ENCODE measurements at places on chromosomes 6 and 20.

- DNase-seq, result no peak
Observed at GRCh38 chr6:53924821-53925422, 130.1 kb downstream of the LRRC1 start.

- DNase-seq, result no peak
Observed at GRCh38 chr6:6612308-6612707, 23.8 kb downstream of the LY86 start.

DNA sequence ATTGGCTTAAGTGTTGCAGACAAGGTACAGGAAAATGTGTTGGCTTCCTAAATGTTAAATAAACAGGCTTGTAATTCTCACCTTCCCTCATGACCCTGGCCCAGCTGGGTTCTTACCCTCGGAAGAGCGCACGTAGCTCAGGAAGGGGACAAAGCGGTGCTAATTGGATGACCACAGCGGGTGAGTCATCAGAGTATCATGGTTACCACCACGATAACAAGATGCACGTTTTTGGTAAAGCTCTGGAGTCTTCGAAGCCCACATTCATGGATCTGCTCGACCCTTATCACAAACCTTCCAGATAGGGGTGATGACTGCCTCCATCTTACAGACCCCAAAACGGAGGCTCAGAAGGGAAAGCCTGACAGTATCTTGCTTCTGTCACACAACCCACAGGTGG is 32.8 kb downstream of the APCDD1L start:
- no peak for DNase-seq

DNA sequence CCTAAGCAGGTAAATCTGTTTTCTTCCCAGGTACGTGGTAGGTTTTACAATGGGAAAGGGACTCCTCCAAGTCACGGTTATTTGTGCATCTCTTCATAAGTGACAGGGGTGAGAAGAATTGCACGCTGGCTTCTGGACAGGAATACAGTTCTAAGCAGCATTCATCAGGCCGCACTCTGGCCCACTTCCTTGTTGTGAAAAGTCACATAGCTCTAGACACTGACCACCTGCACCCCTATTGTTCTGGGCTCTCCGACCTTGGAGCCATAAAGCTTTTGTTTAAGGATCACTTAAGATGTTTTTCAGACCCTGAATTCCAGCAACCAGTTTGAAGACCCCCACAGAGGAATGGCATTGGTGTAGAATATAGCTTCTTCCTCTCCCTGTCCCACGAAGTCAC is 31.4 kb downstream of the RAMACL start:
- no peak for DNase-seq

- peak; percentile 79 for DNase-seq
Observed at GRCh38 chr6:139655783-139656705, 281.6 kb upstream of the CITED2 start.

DNA sequence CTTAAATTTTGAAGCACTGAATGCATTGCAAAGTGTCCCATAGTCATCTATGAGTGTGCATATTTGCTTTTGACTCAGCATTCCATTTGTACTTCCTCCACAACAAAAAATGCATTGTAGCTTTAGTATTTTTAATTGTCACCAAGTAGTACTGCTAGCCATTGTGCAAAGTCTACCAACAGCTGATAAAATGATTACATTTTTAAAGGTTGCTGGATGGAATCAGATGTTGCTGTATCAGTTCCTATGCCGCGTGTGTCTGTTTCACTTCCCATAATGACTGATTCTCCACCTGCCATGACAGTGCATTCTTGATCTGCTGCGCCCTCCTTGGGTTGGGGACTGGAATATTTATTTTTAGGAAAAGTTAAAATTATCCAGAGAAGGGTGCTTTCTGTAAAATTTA is 41.2 kb downstream of the SLX4IP start:
- DNase-seq, result peak; percentile 27

GRCh38 chr6:38522322-38522721 is 117.4 kb downstream of the BTBD9 start:
- no peak for DNase-seq
